ENCODE measurements at places on chromosomes 5 and 9. TPM values are rescaled to one million over a fixed set of nuclear protein-coding genes. Genes with fewer than 3 reads are reported as not detected.

TRIM14 gene
- total RNA-seq, result 3.6 TPM

ANXA2R gene
- 1.1 TPM for total RNA-seq

ST8SIA4 gene
- total RNA-seq, result 3.8 TPM

OR1J2 gene
- not detected for total RNA-seq

ACOT12 gene
- under 0.01 TPM for total RNA-seq

ASS1 gene
- total RNA-seq, result 93.9 TPM

RACK1 gene
- 3,272 TPM for total RNA-seq
